Umbilical cord (tissue), 2 donors: ENCODE measurements at places on chromosomes 6 and 20.

DNA sequence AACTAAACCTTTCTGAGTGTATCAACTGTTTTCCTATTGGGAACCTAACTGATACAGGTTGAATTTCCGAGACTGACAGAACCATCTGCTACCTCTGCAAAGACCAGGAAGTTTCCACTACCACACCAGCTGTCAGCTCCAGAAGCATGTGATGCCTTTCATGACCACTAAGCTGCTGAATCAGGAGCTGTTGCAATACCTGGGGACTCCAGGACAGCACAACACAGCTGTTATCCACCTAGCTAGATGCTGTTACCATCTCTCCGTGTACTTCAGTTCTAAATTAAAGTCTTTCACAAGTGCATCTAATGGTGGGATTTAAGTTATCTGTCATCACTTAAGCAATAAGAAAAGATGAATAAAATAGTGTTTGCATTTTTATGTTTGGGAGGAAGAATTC is 158.2 kb upstream of the IMPG1 start:
- no peak for DNase-seq

DNA sequence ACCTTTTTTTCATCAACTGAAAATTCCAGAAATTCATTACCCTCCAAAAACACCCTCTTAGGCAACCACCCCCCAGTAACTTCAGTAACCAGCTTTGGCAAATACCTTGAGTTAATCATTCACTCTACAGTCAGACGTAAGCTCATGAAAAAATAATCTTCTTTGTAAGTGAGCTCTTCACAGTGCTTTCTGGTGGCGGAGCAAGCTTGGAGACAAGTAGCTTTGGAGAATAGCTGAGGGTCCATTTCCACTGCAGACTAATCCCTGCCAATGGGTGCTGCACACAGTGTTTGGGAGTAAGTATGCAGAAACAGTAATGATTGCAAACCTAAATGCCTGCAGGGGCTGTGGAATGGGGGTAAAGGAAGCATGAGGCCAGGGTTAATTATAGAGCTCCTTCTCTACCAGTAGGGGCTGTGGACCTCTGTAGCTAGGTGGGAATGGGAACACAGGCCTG is 56.8 kb upstream of the HINT3 start:
- no peak for DNase-seq

DNA sequence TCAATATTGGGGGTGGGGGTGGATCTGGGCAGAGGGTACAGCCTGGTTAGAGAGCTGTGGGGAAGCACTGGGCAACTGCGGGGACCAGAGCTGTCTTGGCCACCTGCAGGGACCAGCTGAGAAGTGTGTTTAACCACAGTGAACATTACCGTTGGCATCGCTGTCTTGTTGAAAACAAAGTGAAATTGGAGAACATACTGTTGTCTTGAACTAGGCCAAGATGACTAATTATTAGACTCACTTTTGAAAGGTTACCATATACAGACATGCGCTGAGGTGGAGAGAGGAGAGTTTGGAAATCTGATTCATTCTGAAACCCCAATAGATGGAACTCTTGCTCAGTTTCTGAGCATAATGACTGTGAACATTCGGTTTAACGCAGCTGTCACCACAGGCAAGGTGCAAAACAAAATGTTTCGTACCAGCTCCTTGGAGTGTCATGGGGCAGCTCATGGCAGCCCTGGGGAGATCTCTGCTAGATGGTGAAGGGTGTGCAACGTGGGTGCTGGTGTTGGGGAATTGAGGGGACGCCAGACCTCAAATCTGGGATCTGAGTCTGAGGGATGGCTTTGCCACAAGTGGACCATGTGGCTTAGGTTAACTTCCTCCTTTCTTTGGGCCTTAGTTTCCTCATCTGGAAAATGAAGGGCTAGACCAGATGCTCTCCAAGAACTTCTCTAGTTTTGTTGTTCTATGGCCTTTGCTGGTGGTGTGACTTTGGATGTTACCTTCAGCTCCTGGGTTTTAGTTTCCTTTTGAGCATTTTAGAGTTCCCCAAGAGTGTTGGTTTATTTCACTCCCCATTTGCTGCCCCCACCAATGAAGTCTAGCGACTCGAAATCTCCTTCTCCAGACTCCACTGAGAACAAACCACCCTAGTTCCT is 24.6 kb upstream of the GTSF1L start:
- no peak for DNase-seq

DNA sequence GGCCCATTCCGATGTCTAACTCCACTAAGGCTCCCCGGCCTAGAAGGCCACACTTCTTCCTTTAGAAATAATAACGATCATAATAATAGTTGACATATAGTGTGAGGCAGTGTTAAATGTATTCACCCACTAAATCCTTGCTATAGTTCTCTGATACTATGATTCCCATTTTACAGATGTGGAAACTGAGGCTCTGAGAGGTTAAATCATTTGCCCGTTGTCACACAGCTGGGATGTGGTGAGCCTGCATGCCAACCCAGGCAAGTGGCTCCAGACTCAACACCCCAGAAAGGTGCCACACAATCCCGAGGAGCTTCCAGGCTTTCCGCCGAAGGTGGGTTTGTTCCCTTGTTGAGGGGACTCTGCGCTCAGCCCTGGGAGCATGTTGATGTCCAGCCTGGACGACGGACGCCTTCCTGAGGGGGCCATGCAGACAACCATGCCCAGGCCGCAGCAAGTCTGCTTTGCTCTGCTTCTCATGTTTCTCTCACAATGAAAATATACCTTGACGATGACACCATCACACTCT is 104.6 kb upstream of the CDYL start:
- no peak for DNase-seq

DNA sequence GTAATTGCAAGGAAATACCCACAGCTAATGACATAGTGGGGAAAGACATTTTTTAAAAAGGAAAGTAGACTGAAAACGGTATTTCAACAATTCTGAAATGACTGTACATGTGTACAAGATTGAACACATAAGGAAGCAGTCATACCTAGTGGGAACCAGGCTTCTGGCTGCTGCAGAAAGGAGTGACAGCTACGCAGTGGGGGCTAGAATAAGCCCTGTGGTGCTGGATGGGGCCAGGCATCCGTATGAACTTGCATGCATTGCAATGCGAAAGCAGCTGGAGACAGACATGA is 54.9 kb upstream of the GPR31 start:
- no peak for DNase-seq

- no peak for DNase-seq
Measured at GRCh38 chr6:11403035-11403601, 134.4 kb upstream of the TMEM170B start.

- DNase-seq: no peak
Measured at GRCh38 chr6:39188571-39188970, 40.7 kb downstream of the KCNK5 start.

DNA sequence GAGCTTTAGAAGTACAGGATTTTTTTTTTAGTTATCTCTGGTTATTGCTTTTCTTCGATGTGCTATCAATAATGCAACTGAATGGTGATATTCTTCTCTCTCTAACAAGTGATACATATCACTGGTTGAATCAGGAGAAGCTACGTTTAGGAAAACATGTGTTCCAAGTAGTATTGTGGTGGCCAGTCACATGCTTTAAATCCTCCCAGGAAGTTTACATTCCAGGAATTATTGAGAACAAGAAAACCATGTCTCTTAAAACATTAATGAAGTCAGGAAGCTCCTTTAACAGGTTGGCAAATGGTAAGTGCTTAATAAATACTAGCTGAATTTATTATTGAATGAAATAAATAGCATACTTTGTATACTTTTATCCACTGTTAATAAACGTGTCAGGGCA is 371.1 kb downstream of the BCKDHB start:
- DNase-seq: no peak

DNA sequence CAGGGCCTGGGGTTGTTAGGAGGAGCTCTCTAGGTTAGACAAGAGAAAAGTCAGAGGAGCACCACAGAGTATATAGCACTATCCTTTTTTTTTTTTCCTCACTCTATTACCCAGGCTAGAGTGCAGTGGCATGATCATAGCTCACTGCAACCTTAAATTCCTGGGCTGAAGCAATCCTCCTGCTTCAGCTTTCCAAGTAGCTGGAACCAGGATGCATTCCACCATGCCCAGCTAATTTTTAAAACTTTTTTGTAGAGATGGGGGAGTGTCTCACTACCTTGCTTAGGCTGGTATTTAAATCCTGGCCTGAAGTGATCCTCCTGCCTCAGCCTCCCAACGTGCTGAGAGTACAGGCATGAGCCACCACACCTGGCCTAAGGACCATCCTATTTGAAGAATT is 19.3 kb upstream of the AKIRIN2 start:
- no peak for DNase-seq

DNA sequence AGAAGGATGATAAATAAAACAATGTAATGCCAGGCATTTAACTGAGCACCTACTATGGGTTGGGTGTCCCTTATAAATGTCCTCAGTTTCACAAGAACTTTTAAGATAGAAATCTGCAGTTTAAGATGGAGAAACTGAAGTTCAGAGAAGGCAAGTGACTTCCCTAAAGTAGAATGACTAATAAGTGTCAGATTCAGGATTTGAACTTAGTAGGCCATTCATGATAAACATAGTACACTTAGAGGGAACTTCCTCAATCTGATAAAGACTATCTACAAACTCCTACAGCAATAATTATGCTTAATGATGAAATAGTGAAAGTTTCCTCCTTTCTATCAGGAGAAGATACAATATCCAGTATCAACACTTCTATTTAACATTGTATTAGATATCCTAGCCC is 43.9 kb downstream of the NCR2 start:
- no peak for DNase-seq

DNA sequence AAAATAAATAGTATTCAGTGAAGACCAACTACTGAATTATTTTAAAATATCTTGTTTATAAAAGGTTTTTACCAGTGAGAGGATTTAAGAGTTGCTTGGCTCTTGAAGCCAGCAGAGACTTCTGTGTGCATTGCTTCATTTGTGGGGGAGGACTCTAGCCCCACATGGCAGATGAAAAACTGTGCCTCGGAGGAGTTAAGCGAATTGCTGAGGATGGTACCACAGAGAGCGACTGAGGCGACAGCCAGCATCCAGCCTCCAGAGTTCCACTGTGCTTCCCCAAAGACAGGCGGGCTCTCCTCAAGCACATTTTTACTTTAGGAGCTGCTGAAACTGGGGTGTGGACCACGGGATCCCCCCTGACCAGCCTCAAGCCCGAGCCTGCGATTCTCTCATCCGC is 80.7 kb downstream of the THBS2 start:
- DNase-seq: no peak

DNA sequence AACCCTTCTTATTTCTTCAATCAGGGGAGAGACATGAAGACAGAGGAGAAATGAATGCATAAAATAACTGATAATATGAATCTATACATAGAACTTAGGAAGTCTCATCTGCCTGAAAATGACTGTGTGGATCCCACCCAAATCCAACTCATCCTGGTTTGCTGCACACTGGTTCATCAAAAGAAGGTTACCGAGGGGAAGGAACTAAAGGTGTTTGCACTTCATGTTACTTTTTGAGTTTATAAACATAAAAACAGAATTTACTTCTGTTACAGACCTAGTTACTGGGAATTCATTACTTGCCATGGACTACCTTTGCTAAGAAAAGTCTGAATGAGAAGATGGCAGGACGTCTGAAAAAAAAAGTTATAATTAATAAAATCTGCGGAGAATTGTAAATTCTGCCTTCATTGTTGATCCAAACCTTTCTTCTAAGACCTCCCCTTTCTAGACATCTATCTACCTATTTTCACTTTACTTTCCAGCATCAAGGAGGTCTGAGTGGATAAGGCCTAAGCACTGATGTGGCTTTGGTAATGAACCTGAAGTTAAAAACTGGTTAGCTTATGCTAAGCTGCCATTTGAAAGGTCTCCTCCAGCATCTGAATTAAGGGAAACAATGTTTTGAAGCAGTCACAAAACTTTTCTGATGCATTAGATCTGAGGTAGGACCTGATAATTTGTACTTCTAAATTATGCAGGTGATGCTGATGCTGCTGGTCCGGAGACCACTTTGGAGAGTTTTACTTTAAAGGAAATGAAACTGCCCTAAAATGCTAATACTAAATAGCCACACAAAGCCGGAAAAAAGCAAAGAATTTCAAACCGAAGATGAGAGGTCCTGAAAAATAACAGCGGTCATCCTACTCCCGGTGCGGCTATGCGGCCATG is 84.0 kb downstream of the HFE start:
- no peak for DNase-seq

GRCh38 chr6:33630014-33630413 is 8.9 kb downstream of the ITPR3 start:
- no peak for DNase-seq

DNA sequence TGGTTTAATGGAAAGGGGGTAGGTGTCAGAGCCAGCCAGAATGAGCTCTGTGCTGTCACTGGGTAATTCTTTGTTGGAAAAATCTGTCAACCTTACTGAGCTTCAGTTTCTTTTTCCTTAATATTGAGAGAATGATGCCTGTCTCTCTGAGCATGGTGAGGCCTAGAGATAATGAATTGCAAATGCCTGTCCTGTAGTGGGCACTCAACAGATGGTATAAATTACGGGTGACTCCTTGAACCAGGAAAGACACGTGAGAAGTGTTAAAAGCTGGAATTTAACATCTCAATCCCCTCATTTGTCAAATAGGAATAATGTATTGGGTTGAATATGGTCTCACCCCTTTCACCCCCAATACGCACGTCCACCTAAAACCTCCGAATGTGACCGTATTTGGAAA is 74.9 kb downstream of the ADTRP start:
- no peak for DNase-seq

DNA sequence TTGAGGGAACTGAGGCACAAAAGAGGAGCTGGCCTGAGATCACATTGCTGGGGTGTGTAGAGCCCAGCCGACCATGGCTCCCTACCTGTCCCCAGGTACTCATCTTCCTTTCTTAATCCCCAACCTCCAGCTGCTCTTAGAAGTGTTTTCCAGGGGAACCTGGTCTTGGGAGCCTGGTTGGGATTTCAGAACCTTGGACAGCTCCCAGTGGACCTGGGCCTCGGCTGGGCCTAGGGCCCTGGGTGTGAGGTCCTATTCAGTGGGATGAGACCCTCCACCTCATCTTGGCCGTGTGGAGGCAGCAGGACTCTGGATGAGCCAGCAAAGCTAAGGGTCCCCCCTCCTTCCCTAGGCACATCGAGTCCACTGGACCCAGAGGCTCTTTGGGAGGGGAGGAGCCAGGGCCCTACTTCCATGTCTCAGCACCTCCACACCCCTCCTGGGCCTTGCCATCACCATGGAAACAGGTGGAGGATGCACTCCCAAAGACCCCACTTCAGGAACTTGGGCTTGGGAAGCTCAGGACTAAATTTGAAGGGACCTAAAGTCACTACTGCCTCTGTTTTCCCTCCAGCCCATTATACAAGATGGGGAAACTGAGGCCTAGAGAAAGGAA is 38.5 kb downstream of the DLGAP4 start:
- DNase-seq: peak; percentile 62

DNA sequence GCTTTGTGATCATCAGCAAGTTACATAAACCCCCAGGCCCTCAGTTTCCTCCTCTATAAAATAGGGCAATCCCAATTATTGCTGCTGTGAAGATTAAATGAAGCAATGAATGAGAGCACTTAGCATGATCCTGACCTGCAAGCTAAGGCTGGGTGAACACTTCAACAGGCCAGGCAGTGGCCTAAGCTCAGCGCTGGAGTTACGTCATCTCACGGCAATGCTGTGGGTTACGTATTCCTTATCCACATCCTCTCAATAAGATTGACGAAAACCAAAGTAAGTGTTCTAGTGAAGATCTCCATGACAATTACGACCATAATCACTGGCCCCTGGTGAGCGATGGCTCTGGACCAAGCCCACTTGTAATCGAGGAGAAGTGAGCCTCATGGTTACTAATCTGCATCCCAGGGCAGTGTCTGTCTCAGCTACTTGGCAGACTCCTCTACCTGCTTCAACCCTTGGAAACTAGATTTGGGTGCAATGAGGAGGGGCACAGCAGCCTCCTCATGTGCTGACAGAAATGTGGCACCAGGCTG is 274.1 kb upstream of the ARID1B start:
- no peak for DNase-seq

- DNase-seq: peak; percentile 67
Measured at GRCh38 chr20:8389381-8390036, 257.4 kb downstream of the PLCB1 start.
